SJCRH30 (cell line): ENCODE measurements at places on chromosomes 1 and 21. TPM values are rescaled to one million over a fixed set of nuclear protein-coding genes. Genes with fewer than 3 reads are reported as not detected.
A peak's percentile ranks its signal among the peaks of the same experiment; 100 is the strongest.

The CTH gene
- 2.8 and 3.5 TPM in 2 replicates for total RNA-seq

- no peak for DNase-seq
Observed at GRCh38 chr1:232780354-232780753, 24.9 kb upstream of the MAP10 start.

GRCh38 chr1:37958690-37959089, 11.8 kb upstream of the INPP5B start:
- no peak for DNase-seq

DNA sequence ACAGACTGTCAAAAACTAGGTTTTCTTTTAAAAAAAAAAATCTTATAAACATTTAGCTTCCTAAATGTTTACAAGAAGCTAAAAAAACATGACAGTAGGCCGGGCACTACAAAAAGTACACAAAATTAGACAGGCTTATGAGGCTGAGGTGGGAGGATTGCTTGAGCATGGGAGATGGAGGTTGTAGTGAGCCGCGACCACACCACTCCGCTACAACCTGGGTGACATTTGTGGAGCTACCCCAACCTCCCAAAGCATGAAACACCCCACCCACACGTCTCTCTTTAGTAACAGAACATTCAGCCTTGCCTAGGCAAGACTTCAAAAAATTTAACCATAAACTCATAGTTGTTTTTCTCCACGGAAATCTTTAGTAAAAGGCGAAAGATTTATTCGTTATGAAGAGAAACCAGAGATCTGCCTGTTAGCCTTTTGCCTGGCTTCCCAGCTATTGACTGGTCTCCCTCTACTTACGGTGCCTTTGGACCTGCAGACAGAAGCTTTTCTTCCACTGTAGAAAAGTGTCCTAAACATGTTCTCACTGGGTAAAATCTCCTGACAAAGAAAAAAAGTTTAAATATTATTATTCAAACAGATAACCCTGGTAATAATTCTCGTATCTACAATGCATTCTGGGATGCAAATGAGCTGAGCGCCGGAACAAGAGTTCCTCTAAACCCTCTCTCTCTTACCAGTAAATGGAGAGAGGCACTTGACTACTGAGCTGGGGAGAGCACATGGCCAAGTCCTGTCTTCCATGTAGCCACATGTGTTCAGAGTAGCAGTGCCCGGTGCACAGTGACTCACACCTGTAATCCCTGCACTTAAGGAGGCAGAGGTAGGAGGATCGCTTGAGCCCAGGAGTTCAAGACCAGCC, 9.2 kb downstream of the RNU5D-1 start:
- peak; percentile 93 for DNase-seq

- DNase-seq = no peak
Observed at GRCh38 chr1:178746345-178746744, 21.3 kb downstream of the RALGPS2 start.
